ENCODE measurements at places on chromosomes 16 and 17. TPM values are rescaled to one million over a fixed set of nuclear protein-coding genes. Genes with fewer than 3 reads are reported as not detected.

Gene TBC1D26
- total RNA-seq, result 0.49 TPM

Gene ASIC2
- total RNA-seq, result 0.30 TPM

GRCh38 chr16:16805809-16806208 lies 426.9 kb downstream of the NPIPA7 start:
- no peak for DNase-seq

GRCh38 chr17:67546578-67547527 lies 169.8 kb downstream of the PITPNC1 start:
- DNase-seq, result no peak

- DNase-seq, result no peak
Observed at GRCh38 chr17:29549177-29549923, 17.5 kb downstream of the ABHD15 start.

DNA sequence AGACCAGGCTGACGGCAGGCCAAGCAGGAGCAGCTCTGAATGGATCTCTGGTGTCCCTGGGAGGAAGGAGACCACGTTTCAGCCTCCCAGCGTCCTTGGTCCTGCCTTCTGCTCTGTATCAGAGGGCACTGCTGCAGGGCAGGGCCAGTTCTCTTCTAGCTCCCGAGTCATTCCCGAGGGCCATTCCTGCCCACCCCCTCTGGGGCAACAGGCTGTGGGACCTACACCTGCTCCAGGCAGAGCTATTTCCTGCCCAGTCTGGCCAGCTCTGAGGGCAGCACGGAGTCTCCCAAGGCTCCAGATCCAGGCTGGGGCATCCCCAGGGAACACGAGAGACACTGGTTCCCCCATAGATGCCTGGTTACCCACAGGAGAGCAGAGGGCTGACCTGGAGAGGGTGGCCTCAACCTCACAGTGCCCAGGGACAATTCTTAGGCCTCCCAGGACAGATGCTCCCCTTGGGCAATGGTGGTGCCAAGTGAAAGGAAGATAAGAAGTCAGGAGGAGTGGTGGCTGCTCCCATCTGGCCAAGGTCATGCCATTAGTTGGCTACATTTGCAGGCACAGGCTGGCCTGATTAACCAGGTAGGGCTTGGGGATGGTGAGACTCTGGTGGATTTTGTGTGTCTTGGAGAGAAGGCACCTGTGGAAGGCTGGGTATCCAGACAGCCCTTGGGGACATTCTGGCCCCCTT lies 2.0 kb downstream of the WFIKKN2 start:
- no peak for DNase-seq

DNA sequence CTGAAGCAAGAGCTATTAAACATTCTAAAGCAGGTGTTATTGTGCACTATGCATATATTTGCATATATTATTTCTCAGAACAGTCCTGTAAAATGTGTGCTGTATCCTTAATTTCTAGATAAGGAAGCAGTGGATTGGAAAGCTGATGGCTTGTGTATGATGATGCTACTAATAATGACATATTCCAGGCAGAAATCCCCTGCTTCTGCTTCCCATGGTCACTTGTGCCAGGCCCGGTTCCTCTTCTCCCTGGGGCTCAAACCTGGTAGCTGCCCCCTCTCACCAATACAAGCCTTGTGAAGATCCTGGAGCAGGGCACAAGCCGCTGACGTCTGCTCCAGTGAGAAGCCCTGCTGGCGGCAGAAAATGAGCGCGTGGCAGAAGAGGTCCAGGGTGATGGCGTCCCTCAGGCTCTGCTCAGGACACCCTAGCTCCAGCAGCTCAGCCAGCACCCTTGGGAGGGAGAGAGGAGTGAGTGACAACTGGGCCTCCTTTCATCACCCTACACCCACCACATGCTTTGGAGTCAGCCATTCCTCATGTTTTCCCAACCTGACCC lies 1.8 kb downstream of the CFAP119 start:
- no peak for DNase-seq

- no peak for DNase-seq
Observed at GRCh38 chr17:37844158-37844976, 79.8 kb upstream of the TBC1D3K start.

GRCh38 chr16:57752581-57753447 lies 17.2 kb downstream of the KATNB1 start:
- no peak for DNase-seq
